NCI-H82 (cell line): ENCODE measurements at places on chromosomes 5 and 9.

DNA sequence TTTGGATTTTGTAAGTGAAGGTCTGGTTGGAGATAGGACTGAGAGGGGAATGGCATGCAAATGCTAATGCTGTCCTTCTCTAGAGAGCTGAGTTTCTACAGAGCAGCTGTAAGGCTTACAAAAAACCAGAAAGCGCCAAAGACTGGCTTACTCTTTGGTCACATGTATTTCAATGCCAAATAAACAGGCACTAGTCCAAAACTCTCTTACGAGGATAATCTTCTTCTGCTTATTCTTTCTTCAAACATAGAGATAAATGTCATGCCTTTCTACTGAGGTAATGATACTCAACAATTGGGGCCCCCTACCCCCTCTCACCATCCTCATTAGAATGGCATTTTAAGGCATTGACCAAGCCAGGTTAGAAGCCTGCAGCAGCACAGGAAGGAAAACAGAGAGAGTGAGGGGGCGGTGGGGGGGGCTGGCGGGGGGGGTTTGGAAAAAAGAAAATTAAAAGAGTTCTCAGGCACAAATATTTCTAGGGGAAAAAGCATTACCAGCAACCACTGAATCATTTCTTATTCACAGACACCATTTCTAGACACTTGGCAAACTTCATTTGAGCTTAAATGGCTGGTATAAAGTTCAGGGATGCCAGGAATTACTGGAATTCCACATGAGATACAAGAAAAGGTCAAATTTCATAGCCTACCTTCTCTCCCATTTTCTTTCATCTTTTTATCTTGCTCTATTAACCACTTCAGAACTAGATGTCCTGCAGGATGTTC lies 34.0 kb downstream of the PUM3 start:
- no peak for DNase-seq

DNA sequence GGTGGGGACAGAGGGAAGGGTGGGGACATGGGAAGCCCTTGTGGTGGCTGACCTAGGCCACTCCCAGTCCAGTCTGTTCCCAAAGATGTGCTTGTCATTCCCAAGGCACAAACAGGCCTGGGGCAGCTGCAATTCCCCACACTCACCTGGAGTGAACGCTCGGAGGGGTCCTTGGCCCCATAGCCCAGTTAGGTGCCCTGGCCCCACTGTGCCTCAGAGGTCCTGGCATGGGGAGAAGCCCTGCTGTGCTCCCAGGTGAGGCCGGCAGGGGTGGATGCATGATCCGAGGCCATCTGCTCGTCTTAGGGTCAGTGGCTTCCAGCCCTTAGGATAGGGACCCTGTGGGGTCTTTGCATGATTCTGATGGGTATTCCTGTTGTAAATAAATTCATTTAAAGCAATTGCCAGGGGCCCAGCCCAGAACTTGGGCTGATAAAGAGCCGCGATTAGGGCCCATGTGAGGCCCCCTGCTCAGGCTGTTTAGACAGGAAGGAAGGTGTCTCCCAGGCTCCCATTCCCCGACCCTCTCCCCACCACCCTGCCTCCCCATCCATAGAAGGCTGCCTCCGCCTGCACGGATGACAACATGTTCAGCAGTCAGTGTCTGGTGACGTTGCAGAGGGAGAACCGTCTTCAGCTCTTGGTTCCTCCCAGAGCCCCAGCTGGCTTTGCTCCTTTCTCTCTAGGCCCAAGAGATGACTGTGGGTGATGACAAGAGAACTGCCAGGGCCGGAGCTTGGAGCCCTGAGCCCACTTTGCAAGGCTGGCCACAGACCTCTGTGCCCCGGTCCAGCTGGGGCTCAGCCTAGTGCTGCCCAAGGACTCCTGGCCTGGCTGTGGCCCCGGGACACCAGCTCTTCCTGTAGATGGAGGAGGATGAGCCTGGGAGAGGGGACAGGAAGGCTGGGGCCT lies 28.4 kb upstream of the IRX4 start:
- no peak for DNase-seq

GRCh38 chr9:91074866-91075265 lies 273.2 kb downstream of the SYK start:
- DNase-seq = no peak

DNA sequence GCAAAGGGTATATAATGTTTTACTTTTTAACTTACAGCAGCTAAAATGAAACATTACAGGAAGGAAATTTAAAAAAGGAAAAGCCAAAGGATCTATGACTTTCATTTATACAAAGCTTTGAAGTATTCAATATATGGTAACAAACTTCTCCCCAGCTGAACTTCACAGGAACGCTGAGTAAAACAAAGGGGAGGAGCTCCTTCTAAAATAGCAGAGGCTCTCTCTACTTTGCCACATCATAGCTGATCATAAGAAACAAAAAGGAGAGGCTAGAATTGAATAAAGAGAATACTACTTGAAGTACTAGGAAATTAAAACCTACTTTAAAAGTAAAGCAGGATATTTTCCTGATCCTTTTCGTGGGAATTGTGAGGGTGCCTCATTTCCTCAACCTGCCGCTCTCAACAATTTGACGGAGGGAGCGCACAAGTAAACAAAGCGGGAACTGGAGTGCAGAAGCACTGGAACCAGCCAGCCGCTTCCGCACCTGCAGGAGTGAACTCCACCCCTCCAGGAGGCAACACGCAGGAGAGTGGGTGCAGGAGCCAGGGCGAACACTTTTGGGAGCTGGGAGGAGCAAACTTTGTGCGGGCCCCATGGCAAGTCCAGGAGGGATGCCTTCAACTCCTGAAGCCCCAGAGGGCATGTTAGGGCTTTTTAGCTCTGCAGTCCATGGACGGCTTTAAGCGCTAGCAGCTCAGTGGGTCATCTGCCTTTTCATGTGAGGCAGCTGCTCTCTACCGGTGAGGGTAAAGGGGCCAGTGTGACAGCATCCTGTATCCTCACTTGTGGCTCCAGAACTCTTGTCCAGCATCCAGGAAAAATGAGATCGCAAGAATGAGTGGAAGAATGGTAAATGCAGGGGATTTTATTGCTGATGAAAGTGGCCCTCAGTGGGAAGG lies 757.4 kb downstream of the PTPRD start:
- DNase-seq = no peak

DNA sequence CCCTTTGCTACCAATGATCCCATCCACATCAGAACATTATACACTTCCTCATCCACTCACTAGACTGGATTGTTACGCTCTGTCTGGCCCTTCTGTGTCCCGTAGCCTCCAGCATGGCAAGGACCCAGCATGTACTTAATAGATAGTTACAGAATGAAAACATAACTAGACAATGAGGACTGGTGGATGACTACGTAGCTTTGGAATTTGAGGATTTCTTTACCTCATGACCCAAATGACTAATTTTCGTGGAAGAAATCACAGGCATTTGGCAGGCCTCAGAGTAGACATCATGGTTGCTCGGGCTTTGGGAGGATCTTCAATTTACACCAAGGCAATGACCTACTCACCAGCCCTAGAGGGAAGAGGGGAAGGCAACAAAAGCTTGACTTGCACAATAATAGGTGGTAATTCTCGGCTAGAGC lies 299.8 kb downstream of the TLE1 start:
- DNase-seq = no peak

DNA sequence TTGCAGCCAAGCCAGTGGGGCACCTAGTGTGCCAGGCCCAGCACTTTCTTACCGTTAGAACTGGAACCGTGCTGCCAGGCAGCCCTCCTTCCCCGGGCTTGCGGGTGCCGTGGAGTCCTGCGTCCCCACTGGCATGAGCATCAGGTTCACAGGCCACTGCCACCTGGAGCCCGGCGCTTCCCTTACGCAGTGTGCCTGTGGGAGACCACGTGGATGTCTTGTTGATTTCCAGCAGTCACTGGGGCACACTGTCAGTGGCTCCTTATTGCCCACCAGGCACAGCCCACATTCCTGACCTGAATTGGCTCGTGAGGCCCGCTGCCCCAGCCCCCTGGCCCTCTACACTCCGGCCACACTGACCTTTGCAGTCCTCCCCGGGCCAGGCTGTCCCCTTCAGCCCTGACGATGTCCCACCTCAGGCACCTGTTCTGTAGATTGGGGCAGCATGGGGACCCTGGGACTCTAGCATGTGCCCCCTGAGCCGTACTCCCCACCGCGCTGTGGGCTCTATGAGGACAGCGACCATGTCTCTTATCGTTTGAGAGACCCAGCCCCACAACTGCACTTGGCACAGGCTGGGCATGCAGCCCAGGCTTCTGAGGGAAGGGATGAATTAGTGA lies 10.4 kb upstream of the CEL start:
- DNase-seq = no peak

GRCh38 chr5:98643569-98643968 lies 129.9 kb upstream of the RGMB start:
- DNase-seq = no peak

GRCh38 chr5:145220481-145220880 lies 614.7 kb downstream of the PRELID2 start:
- DNase-seq = no peak

DNA sequence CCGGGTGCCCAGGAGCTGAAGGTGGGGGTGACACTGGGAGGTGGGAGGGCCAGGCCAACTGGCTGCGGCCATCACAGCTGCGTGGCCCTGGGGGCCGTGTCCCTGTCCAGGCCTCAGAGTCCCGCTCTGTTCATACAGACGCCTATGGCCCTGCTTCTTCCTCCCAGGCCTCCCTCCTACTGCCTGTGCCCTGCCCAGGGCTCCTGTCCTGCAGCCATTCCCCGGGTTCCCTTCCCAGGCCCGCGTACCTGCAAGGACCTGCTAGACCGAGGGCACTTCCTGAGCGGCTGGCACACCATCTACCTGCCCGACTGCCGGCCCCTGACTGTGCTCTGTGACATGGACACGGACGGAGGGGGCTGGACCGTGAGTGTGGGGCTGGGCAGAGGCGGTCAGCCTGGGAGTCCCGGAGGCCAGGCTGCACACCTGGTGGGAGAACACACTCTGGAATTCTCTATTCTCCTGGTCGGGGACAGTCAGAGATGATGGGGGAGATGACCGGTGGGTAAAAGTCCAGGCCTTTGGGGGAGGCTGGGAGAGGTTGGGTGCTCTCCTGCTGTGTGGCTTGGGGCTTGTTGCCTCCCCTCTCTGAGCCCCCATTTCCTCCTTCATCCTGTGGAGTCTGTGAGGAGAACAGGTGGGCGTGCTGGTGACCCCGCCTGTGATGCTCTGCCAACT lies 4.5 kb downstream of the FCN2 start:
- DNase-seq = no peak

DNA sequence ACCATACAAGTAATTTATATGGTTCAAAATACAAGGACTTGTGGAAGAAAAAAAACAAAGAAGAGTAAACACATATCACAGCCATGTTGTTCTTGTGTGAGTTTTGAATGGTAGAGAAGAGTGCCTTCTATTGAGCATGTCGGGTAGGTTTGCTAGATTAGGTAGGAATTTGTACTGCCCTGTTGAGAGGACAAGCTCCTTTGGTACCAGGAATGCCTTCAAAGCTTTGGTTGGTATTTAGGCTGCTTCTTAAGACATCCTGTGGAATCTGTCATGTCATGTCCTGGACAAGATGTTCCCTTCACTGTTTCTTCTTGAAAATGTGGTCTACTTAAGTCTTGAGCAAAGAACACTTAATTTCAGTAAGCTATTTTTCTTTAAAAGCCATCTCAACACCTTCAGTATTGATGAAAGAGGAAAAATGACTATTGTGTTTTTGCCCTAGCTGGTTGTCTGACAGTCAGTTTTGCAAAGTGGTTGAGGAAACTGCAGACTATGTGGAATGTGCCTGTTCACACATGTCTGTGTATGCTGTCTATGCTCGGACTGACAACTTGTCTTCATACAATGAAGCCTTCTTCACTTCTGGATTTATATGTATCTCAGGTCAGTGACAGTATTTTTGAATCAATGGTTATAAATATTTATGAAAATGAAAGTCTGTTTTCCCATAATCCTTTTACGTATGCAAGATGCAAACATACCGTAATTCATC lies 296.9 kb downstream of the ADGRV1 start:
- no peak for DNase-seq

GRCh38 chr9:124725068-124725452 lies 46.1 kb downstream of the NR6A1 start:
- DNase-seq = no peak

DNA sequence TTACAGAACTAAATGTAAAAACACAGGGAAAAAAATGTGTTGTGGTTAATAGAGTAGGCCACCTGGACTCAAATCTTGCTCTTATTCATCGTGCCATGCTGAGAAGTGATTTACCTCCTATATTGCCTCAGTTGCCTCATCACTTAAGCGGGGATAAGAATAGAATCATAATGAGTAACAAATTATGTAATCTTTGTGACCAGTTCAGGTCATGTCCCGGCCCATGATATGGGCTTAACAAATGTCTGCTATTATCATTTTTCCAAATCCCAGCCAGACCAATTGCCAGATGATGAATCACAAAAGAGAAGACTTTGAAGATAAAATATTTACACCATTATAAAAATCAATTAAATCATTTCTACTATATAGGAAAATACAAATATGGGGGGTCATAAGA lies 89.8 kb downstream of the CDH6 start:
- no peak for DNase-seq

DNA sequence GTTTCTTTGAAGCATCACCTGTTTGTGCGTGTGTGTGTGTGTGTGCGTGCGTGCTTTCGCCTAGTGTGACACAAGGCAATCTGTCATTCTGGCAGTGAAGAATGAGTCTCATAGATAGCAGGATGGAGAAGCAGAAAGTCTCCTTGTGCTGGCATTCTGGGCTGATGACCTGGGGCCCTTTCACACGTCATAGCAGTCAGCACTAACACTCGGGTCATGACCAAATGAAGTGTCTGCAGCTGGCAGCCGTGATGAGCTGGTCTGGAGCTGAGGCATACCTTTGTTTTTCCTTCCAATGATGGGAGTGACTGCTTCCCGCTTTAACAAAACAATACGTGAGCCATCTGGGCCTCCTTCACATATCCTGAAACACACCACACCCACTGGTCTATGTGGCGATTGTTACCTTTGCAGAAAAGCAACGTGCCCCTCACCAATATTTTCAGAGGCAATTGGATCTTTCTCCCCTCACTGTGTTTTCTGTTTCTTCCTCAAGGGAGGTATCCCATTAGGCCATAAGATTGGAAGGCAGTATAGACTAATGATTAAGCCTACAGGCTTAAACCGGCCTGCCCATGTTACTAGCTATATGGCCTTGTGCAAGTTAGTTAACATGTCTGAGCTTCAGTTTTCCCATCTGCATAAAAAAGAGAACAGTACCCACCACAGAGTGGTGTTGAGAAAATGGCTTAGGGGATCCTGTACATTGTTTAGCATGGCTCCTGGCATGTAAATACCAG lies 88.8 kb downstream of the SREK1 start:
- no peak for DNase-seq
